ENCODE measurements at places on chromosomes 2 and 18.

DNA sequence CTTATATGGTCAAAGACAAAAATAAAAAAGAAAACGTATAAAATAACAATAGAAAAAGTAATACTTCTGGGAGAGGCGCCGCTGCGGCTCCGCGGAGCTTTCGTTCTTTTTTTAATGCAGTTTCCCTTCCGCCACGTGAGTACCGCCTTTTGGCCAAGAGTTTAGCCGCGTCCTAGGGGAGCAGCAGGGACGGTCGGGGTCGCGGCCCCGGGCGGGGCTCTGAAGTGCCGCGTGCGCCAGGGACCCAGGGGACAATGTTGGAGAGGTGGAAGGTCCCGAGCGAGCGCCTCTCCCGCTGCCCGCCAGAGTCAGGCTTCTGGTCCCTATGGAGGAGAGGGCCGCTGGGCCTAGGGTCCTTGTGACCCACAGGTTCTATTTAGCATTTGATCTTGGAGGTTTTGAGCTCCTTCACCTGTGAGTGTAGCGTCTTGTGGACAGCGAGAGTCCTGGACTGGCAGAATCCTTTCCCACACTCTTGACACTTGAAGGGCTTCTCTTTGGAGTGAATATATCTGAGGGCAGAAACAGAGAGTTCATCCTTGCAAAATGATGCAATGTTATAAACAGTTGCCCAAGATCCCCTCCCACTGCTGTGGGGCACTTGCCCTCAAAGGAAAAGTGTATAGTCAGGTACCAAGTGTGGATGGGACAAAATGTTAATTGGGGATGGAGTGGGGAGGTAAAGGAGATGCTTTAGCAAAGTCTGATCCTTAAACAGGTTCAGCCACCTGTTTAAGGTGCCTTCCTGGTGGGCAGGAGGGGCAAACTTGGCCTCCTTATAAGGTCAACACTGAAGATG, 6.3 kb downstream of the OSR1 start:
- no peak for DNase-seq

GRCh38 chr18:70428439-70428838, 139.6 kb downstream of the SOCS6 start:
- no peak for DNase-seq

- DNase-seq, result no peak
These were observed 304.4 kb upstream of the SALL3 start for GRCh38 chr18:78675231-78675630.

- no peak for DNase-seq
These were observed 559 bp downstream of the MYL12A start for GRCh38 chr18:3248062-3248657.

GRCh38 chr2:133316557-133316956, 251.7 kb downstream of the NCKAP5 start:
- DNase-seq, result no peak

DNA sequence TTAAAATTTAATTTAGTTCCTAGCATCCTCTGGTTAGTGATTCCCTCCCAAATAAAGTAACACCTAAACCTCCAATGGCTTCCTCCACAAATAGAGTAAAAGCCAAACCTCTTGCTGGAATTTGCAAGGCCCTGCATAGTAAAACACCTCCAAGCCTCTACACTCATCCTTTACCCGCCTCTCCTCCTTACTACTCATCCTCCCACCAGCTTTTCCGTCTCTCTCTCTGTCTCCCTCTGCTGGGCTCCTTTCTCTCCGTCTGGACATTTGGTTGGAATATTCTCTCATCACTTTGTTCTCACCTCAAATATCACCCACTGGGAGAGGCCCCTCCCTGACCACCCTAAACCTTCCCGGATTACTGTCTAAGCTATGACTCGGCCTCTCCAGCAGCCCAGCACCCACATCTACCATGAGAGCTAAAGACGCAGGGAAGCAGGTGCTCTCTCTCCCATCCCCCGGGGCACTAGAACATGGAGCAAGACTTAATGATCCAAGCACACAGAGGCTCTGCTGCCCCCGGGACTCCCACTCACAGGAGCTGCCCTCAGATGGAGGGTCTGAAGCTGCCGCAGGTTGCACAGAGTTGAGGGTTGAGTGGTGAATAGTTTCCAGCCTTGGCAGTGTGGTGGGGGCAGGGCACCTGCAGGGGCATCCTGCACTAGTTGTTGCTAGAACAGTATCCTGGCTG, 167.2 kb downstream of the FBXO15 start:
- DNase-seq, result peak; percentile 60

GRCh38 chr2:102943251-102943650, 181.4 kb downstream of the TMEM182 start:
- DNase-seq, result no peak

DNA sequence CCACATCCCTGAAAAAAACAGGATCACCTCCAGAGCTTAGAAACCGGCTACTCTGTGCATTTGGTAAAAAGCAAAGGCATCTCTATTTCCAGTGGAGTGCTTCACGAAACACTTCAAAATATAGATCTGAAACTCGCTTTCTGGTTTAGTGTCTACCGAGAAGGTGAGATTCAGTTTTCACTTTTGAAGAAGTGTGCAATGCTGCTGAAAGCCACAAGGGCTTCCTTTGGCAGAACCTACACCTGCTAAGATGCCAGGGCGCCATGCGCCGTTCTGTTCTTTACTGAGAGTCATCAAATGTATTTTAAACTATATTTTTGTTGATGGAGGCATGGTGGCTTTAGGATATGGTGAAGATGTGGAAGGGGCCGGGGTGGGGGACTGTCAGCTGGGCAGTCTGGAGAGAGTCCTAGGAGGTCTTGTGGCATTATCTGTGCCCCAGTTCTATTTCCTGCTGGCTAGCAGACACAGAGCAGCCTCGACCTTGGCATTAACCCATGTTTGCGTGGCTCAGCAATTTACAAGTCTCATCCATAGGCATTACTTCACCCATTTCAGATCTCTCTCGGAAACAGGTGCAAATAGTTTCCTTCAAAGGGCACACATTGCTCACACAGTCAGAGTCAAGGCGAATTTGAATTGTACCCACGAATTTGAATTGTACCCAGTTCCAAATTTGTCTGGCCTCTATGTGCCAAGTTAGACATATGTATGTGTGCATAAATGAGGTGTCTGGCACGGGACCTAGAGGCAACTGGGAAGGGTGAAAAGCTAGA, 46.7 kb upstream of the KCNF1 start:
- DNase-seq, result no peak

GRCh38 chr2:172484706-172485105, 57.3 kb downstream of the ITGA6 start:
- DNase-seq, result no peak

- no peak for DNase-seq
These were observed 101.3 kb downstream of the MSH2 start for GRCh38 chr2:47504174-47504810.

- no peak for DNase-seq
These were observed 1608.9 kb upstream of the PIK3C3 start for GRCh38 chr18:40346146-40346545.

DNA sequence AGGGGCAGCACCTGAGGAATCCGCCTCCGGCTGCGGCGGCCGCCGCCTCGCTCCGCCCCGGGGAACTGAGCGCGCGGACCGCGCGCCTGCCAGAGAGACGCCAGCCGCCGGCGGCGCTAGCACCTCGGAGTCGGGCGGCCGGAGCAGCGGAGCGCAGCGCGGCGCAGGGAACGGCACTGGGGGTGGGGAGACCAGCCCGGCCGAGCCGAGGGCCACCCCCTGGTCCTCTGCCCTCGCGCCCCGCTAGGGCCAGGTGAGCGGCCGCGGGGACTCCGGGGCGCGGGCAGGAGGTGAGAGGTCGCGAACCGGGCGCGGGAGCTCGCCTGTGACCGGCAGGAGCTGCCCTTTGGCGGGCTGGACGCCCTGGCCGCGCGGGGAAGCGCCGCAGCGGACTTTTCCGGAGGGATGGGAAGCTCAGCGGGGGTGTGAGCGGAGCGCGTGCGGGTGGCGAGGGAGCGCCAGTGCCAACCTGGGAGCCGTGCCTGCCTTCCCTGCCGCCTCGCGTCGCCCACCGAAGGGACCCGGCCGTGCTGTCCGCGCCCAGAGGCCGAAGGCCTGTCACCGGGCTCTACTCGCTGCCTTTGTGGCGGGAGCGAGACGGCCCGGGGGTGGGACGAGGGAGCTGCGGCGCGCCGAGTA, at the start of gene GREB1L:
GREB1L (plus strand) TSS at position 92 of the 639 bp plus-strand sequence. CDS start 141,287 bp downstream, outside the sequence.
- peak; percentile 74 for DNase-seq

DNA sequence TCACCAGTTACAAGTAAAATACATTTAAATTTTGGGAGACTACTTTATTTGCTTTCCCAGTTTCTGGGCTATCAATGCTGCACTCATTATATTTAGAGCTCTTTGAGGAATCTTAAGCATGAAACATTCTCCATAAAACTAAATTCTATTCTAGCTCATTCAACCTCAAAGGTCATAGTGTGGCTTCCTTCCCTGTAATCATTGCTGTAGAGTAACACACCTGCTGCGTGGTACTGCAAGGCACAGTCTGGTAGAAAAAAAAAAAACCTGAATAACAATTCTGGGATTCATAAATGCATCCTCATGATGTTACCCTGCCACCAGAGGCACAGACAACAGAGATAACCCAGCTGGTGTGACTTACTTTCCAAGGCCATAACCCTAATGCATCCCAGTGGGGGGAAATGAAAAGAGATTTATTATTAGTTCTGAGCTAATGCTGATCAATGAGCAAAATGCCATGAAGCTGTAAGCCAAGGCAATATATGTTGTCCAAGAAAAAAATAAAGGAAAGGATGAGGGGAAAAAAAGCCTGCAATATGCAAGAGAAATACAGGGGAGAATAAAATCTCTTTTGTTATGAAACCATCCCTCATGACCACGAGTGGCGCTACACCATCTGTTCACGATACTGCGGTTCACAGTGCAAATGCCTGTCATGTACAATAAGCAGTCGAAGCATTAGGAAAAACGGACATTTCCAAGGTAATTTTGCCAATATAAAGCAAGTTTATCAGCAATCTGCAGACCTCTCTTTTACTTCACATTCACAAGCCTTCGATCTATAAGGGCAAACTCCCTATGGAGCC, 1481.6 kb upstream of the PIK3C3 start:
- DNase-seq, result no peak

GRCh38 chr2:177727577-177728398, 335.2 kb downstream of the AGPS start:
- no peak for DNase-seq

- DNase-seq, result no peak
These were observed 126.0 kb downstream of the NXPH2 start for GRCh38 chr2:138654146-138654545.

DNA sequence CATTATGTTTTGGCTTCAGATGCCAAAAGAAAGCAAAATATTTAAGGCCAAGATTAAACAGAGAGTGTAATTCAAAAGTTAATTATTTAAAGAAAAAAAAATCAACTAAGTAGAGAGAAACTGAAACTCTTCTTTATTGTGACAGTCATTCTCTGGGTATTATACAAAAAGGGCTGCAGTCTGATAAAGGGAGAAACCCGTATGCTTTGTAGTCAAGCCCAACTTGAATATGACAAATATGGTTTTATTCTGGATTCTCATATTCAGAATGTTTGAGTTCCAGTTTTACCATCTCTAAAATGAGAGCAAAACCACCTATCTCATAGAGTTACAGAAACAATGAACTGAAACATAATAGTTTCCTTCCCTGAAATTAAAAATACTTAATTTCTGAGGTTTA, 8.2 kb downstream of the CDH2 start:
- DNase-seq, result no peak

- no peak for DNase-seq
These were observed 24.7 kb downstream of the IL1B start for GRCh38 chr2:112811841-112812306.

DNA sequence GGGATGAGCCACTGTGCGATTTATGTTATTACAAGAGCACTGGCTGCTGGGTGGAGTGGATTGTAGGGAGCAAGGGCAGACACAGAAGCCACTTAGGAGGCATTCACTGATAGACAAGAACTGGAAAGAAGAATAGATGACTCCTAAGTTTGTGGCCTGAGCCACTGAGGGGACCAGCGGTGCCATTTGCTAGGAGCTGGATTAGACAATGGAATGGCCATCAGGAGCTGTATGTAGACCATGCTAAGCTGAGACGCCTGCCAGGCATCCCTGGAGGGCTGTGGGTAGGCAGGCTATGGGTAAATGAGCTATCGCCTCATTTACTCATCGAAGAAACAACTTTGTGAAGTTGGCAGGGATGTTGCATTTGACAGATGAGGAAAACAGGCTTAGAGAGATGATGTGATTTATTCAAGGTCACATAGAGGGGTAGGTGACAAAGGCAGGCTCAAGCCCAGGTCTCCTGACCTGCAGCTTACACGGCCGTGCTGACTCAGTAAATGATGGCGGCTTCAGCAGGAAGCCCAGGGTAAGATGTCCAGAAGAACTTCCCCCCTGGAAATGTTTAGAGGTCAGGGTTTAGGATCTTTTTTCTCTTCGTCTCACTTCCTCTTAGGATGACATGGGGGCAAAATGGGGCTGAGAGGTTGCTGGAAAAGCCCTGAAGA, 2.8 kb downstream of the MFSD2B start:
- DNase-seq, result no peak

DNA sequence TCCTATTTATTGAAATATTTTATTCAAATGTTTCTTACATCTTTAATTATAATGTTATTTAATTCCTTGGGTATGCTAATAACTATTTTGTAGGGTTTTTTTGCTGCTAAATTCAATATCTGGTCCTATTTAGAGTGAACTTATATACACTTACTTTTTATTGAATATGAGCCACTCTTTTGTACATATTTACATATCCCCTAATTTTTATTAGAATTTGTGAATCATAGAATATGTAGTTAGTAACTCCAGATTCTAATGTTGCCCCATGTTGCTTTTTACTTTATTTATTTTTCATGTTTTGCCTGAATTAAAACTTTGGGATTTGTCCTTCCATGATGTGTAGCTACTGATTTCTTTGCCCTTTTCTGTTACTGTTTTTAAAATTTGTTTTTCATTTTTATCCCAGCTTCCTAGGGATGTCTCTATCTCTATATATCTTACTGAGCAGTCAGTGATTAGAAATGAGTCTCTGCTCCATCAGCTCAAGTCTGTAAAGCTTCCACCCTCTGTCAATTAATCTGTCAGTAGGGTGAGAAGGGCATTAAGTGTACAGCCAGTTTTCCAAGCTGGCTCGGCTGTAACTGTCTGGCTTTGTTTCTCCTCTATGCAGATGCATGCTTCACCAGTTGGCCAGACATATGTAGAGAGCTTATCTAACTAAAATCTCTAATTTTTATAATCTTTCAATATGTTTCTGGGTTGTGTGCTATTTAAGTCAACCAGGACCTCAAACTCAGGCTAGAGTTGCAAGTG, 256.9 kb downstream of the CDH19 start:
- DNase-seq, result no peak

- DNase-seq, result no peak
These were observed 17.8 kb downstream of the PDCL3 start for GRCh38 chr2:100580367-100581276.

- DNase-seq, result no peak
These were observed 20.6 kb downstream of the SMAD7 start for GRCh38 chr18:48929941-48930713.

- DNase-seq, result no peak
These were observed 35.0 kb downstream of the NEDD4L start for GRCh38 chr18:58078889-58079573.

All from H9 (cell line).